ENCODE measurements at places on chromosomes 5 and 9. TPM values are rescaled to one million over a fixed set of nuclear protein-coding genes. Genes with fewer than 3 reads are reported as not detected.

DNA sequence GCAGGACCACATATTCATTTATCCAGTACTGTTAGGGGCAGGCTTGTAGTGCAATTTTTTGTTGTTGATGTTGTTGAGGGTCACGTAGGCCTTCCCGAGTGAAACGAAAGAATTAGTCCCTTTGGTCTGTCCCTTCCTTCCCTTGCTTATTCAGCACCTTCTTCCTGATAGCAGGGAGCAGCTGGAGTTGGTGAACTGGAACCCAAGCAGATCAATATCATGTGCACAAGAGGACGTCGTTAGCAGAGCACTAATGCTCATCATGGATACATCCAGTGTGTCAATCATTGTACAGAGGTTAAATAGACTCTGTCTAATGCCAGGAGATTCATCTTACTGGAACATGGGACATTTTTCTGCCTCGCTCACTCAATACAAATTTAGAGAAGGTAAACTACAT is 33.0 kb upstream of the MAP1B start:
- H3K36me3 ChIP-seq, result no peaks in the 10 kb centered on the region
- no peak overlapping the region for H3K4me3 ChIP-seq
- H3K4me1 ChIP-seq, result no peaks in the 10 kb centered on the region
- peaks cover 48% of the 10 kb centered on the region for H3K27me3 ChIP-seq
- no peak overlapping the region for H3K27ac ChIP-seq

GRCh38 chr9:131032384-131032783 is 23.4 kb downstream of the LAMC3 start:
- H3K27ac ChIP-seq, result no peak overlapping the region
- no peak for DNase-seq
- no peaks in the 10 kb centered on the region for H3K36me3 ChIP-seq
- H3K27me3 ChIP-seq, result peaks cover 8% of the 10 kb centered on the region
- H3K4me3 ChIP-seq, result no peak overlapping the region

The FUBP3 gene
- total RNA-seq, result 33.0 TPM

- no peaks in the 10 kb centered on the region for H3K4me1 ChIP-seq
- H3K36me3 ChIP-seq, result no peaks in the 10 kb centered on the region
- no peaks in the 10 kb centered on the region for H3K27me3 ChIP-seq
These were observed 12.4 kb downstream of the SMAD5 start for GRCh38 chr5:136145030-136145429.

DNA sequence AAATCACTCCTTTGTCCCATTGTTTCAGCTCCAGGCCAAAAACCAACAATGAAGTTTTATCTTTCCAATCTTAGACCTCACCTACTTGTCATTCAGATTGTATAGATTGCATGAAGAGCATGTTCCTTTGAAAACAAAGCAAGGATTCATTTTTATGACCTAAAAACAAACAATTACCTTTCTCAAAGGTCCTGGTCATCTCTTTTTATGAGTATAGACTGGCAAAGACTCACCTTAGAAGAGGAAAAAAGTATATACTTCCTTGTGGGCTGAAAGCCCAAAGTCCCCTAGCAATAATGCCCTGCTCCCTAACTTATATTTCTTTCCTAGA is 28.4 kb upstream of the TLE1 start:
- DNase-seq, result no peak
- no peaks in the 10 kb centered on the region for H3K27me3 ChIP-seq
- no peaks in the 10 kb centered on the region for H3K4me1 ChIP-seq
- no peaks in the 10 kb centered on the region for H3K36me3 ChIP-seq
- no peak overlapping the region for H3K4me3 ChIP-seq

The SPINK6 gene
- total RNA-seq, result not detected

The TRIM7 gene
- total RNA-seq, result 2.4 TPM

The DDX4 gene
- total RNA-seq, result 1.1 TPM

The DPYSL3 gene
- total RNA-seq, result 0.05 TPM

DNA sequence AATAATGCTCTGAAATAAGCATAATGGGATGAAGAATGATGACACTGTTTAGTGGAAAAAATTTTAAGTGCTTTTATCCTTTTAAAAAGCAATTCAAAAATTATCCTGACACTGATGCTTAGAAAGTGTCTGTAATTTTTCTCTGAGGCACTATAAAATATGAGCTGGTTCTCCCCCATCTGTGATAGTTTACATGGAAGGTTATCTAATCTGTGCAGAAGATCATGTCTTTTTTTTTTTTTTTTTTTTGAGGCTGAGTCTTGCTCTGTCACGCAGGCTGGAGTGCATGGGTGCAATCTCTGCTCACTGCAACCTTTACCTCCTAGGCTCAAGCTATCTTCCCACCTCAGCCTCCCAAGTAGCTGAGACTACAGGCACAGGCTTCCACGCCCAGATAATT is 15.2 kb upstream of the TAF11L2 start:
- no peaks in the 10 kb centered on the region for H3K36me3 ChIP-seq
- DNase-seq, result no peak
- H3K27ac ChIP-seq, result no peak overlapping the region
- no peaks in the 10 kb centered on the region for H3K27me3 ChIP-seq
- H3K4me3 ChIP-seq, result no peak overlapping the region

The SHOC1 gene
- total RNA-seq, result not detected

- no peaks in the 10 kb centered on the region for H3K36me3 ChIP-seq
- no peak for DNase-seq
- no peak overlapping the region for H3K27ac ChIP-seq
- H3K4me3 ChIP-seq, result no peak overlapping the region
These were observed 27.9 kb downstream of the SPRY4 start for GRCh38 chr5:142296914-142297417.

GRCh38 chr5:127358284-127358683 is 67.7 kb downstream of the MEGF10 start:
- peaks cover 18% of the 10 kb centered on the region for H3K27me3 ChIP-seq
- no peak overlapping the region for H3K4me3 ChIP-seq
- no peaks in the 10 kb centered on the region for H3K36me3 ChIP-seq
- H3K27ac ChIP-seq, result no peak overlapping the region
- no peaks in the 10 kb centered on the region for H3K4me1 ChIP-seq
- DNase-seq, result no peak

- H3K4me3 ChIP-seq, result no peak overlapping the region
- H3K27ac ChIP-seq, result no peak overlapping the region
- no peaks in the 10 kb centered on the region for H3K36me3 ChIP-seq
- no peak for DNase-seq
- no peaks in the 10 kb centered on the region for H3K4me1 ChIP-seq
These were observed 372.3 kb downstream of the CDH18 start for GRCh38 chr5:19615661-19616060.

DNA sequence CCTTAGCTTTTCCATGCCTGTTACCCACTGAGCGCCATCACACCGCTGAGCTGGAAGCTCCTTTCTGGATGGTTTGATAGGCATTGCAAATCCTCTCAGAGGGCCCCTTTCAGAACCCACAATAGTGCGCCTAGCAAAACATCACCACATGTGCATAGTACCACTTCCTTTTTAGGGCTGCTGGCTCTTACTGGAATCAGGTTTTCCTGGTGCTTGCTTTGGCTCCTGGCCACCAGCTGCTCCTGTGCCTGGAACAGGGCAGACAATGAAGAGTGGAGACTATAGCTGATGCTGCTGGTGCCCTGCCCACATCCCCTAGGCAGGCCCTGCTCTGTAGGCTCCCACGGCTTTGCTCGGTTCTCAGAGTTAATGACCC is 163.6 kb upstream of the SEMA6A start:
- no peak for DNase-seq
- no peaks in the 10 kb centered on the region for H3K4me1 ChIP-seq
- no peak overlapping the region for H3K27ac ChIP-seq
- no peaks in the 10 kb centered on the region for H3K36me3 ChIP-seq
- no peak overlapping the region for H3K4me3 ChIP-seq

The ANKRD34B gene
- not detected for total RNA-seq

The HTR4 gene
- not detected for total RNA-seq
